ENCODE measurements at places on chromosomes 5 and 9.
A peak's percentile ranks its signal among the peaks of the same experiment; 100 is the strongest.

DNA sequence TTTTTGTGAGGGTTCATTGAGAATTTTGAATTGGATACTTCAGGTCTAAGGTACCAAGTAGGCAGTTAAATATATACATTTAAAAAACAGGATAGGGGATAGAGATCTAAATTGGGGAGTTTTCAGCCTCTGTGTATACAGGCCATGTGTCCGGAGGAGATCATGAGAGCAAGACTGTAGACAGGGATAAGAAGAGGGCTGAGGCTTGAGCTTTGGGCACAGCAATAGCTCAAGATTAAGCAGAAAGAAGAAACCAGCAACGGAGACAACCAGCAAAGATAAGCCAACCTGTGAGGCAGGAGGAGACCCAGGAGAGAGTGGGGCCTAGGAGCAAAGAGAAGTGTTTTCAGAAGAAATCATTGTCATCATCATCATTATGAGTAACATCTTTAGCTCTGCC, 258.4 kb downstream of the GRIA1 start:
- DNase-seq: no peak

- no peak for DNase-seq
Observed at GRCh38 chr5:80961376-80962281, 1.5 kb downstream of the RASGRF2 start.

GRCh38 chr5:1793301-1793740, 6.3 kb downstream of the MRPL36 start:
- no peak for DNase-seq

- no peak for DNase-seq
Observed at GRCh38 chr5:176888865-176889165, 10.3 kb downstream of the HK3 start.

DNA sequence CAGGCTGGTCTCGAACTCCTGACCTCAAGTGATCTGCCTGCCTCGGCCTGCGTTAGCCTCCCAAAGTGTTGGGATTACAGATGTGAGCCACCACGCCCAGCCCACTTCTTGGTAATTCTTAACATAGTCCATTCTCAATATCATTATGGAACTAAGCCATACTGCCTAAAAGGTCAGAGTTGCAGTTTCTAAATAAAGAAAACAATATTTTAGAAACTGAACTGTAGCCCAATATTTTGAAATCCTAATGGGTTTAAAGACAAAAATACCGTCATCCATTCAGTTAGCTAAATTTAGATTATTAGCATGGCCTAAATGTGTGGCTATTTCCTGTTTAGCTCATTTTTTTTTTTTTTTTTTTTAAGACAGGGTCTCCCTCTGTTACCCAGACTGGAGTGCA, 99.5 kb downstream of the USP20 start:
- DNase-seq: no peak

DNA sequence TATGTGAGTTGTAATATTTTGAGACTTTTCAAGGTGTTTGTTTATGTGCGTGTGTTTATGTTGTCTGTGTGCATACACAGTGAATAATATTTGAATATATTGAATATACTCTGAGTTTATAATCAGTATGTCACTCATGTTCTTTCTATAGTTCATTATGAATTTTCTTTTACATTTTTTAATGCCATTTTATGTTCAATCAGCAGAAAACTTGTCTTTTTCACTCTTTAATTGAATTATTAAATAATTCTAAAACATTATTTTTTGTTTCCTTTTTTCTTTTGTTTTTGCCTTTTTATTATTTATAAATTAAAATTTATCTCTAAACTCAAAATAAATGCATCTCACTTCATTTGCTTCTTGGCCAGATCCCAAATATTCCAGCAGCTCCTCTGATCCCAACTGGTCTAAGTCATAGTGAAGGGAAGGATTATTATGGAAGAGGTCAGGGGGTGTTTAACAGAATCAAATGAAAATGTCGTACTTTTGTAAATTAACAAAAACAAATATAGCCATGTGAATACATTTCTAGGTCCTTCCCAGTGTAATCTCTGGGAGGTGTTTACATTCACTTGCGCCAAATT, 188.9 kb downstream of the KDM4C start:
- DNase-seq: no peak

- no peak for DNase-seq
Observed at GRCh38 chr9:74494490-74494889, 2.6 kb upstream of the RORB start.

GRCh38 chr5:103498211-103498610, 64.4 kb downstream of the NUDT12 start:
- DNase-seq: no peak

DNA sequence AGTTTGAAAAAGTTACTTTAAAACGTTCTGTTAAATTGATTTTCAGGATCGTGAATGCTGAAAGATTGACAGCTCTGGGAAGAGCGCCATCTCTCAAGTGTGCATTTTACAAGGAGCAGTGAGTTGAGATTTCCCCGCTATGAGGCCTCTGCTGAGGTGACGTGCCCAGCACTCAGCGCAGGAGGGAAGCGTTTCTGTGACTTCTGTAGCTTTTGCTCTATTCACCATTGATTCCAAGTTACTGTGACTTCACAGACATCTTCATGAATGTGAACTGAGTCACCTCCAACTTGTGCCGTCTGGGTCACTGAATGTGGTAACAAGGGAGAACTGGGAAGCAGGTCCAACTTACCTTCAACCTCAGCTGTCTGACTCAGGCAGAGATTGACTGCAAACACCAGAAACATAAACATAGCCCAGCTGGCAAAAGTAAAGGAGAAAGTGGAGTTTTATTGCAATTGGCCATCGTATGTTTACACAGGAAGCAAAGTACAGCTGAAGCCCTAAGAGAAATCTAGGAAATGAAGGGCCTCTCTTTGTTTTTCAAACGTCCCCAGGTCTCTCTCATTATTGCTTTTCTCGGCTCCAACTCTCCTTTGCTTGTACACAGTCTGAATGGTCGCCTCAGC, 428.8 kb upstream of the CLINT1 start:
- DNase-seq: no peak

GRCh38 chr5:109413458-109413857, 3.7 kb upstream of the PJA2 start:
- DNase-seq: no peak

DNA sequence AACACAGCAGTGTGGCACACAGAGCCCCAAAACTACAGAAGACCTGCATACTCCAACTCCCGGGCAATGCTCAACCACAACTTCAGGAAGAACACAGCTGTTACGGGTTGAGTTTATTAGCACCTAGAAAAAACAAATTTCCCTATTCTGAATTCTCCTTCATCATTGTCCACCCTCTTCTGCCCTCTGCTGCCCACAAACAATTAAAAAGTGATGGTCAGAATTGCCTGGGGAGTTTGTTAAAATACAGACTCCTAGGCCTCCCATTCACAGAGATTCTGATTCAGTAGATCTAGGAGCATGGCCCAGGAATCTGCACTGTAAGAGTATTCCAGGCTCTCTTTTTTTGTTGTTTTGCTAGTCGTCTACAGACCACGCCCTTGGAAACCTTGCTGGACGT, 310.6 kb downstream of the NDUFS4 start:
- no peak for DNase-seq

- no peak for DNase-seq
Observed at GRCh38 chr5:36945687-36946086, 69.1 kb downstream of the NIPBL start.

- no peak for DNase-seq
Observed at GRCh38 chr5:110865400-110866094, 126.7 kb downstream of the SLC25A46 start.

- DNase-seq: no peak
Observed at GRCh38 chr5:116303810-116304209, 219.0 kb downstream of the COMMD10 start.

DNA sequence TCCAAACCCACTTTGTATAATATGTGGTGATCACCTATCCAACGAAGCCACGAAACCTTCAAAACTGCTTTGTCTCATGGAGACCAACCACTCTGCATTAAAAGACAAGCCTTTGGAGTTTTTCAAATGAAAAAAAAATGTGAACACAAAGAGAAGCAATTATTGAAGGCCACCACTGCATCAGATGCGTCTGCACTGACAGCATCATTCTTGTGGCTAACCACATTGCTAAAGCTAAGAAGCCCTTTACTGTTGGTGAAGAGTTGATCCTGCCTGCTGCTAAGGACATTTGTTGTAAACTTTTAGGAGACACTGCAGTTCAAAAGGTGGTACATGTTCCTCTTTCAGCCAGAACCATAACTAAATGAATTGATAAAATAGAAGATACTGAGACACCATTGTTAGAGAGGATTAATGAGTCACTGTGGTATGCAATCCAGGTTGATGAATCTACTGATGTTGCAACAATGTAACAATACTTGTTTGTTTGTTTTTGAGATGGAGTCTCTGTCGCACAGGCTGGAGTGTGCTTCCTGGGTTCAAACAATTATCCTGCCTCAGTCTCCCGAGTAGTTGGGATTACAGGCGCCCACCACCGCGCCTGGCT, 45.4 kb downstream of the TAF11L14 start:
- DNase-seq: no peak

DNA sequence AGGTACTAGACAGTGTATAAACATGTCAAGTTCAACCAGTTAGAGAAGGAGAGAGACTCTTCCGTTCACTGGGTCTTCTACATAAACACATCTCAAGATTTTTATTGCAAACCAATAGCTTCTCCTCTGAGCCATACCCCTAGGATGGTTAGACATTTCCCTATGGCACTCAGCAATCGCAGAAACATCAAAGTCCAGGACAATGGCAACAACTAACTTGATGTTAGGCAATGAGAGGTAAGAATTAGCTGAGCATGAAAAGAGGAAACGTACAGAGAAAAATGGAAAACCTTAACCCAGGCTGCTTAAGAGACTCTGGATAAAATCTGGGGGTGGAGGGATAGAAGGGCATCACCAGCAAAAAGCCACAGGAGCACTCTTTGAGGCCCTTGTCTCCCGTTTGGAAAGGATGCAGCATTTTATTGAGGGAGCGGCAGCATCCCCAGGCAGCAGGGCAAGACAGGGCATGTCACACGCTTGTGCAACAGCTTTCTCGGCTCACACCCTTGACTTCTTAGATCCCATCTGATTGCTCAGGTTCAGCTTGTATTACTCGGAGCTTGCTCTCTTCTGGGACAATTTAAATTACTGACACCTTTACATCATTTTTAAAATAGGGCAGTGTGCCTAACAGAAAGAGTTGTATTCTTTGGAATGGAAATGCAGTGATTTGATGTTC, 8.6 kb upstream of the PSAT1 start:
- no peak for DNase-seq

DNA sequence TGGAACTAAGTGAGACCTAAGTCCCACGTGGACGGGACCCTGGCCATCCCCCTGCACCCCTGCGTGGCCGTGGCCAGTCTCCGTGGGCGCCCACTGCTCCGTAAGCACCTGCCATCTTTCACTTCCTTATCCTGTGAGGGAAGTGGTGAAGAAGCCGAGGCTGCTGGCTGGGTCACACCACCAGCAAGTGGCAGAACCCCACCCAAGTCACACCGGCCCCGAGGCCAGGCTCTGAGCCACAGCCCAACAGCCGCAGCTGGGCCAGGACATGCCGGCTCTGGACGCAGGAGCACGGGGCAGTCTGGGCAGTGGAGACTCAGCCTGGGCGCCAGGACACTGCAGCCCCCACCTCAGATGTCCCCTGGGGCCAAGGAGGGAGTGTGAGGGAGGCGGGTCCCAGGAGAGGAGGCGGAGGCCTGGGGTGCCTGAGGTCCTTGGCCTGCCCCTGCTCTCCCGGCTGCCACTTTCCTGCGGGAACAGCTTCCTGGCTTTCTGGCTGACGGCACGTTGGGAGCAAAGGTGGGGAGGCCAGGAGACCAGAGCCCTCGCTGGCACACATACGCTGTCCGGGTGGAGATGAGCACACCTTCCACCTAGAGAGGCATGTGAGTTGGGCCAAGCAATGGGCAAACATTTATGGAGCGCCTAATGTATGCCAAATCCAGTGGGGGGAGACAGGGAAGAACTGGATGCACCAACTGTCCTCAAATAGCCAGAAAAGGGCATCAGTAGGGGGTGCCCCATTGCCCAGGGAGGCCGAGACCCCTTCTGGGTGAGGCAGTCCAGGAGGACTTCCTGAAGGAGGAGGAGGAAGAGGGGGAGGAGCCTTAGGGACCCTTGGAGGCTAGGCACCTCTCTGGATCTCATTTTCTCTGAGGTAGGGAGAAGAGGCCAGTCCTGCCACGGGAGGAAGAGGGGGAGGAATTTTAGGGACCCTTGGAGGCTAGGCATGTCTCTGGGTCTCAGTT, 43.9 kb upstream of the EGFL7 start:
- no peak for DNase-seq

DNA sequence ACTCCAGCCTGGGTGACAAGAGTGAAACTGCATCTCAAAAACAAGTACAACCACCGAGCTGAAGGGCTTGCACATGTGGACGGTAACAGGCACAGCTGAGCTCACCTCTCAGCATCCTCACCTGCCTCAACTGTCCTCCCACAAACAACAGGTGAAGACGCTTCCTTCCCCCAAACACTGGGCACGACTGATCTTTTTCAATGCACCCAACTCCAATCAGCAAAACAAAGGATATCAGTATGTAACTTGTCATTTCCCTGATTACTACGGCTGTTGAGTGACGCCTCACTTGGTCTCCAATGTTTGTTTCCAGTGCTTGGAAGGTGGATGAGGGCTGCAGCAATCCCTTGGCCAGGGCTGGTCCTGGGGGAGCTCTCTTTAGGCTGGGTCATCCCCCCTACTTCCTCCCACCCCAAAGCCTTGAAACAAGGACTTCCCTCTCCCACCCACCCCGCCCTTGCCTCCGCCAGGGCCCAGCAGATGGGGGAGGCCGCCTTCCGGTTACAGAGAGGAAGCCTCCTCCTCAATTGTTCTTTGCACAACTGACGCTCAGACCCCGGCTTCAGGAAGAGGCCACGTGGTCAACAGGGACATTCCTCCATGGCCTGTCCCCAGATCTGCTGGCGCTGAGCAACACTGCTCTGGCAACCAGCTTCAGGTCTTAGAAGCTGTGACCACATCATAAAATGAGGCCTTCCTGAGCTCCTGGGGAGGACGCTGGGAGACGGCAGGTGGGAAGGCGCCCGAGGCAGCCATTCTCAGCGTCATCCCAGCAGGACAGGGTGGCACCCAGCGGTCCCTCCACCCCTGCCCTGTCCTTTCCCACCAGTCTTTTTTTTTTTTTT, 5.9 kb downstream of the FAM78A start:
- DNase-seq: peak; percentile 90

- no peak for DNase-seq
Observed at GRCh38 chr9:71285191-71285656, 163.8 kb upstream of the TRPM3 start.

DNA sequence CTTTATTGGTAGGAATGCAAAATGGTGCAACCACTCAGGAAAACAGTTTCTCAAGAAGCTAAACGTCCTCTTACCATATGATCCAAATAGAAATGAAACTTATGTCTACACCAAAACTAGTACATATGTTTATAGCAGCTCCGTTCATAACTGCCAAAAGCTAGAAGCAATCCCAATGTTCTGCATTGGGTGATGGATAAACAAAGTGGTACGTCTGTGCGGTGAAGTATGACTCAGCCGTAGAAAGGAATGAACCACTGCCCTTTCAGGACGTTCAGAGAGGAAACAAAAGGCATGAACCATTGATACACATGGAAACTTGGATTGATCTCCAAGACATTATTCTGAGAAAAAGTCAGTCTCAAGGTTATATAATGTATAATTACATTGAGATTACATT, 27.6 kb downstream of the HNRNPH1 start:
- DNase-seq: no peak

Data from heart left ventricle (tissue), 16 donors.